Nucleus accumbens (tissue), 56 donors: ENCODE measurements at places on chromosomes 13 and 19.

DNA sequence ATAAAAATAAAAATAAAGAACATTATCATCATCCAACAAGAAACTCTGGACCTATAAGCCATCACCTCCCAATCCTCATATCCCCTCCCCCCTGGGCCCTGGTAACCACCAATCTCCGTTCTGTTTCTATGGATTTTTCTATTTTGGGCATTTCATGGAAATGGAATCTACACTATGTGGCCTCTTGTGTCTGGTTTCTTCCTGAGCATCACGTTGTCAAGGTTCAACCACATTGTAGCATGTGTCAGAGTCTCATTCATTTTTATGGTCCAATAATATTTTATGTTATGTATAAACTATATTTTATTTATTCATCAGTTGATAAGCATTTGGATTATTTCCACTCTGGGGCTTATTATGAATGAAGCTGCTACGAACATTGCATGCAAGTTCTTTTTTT is 26.9 kb downstream of the SULT2B1 start:
- DNase-seq, result no peak

DNA sequence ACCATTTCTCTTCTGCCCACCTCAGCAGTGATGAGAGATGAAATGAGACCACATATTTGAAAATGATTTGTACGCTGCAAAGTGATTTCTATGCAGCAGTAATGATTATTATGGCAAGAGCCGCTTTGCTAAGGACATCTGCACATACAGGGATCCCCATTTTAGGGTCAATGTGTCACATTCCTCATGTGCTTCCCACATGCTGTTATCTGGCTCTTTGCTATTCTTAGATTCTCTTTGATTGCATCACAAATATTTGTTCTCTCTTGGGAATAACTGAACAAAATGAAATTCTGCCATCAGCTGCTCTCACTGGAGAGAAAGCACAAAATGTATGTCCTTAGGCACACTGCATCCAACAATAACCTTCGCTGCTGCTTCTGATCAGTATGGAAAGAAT is 209.5 kb upstream of the IPO5 start:
- DNase-seq, result no peak

- DNase-seq, result no peak
Observed at GRCh38 chr13:44040818-44041100, 161.1 kb downstream of the LACC1 start.

DNA sequence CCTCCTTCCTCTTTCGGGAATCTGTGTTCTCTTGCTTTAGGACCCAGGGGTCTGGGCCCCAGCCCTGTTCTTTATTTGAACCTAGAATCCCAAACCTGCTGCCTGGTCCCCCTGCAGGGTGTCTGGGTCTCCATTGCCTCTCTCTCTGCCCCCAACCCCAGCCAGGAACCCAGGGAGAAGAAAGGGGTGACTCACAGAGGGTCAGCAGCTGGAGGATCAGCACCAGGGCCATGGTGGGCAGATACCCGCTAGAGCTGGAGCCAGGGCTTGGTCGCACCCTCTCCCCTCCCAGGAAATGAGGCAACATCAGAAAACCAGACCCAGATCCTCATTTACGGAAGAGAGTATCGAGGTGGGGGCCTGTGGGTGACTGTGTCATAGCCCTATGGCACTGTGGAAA is at the start of gene OSCAR:
Gene OSCAR, minus strand, starts transcription at position 243 of the 400 bp plus-strand sequence. Its CDS starts 11 bp downstream, at position 232.
- DNase-seq, result no peak

DNA sequence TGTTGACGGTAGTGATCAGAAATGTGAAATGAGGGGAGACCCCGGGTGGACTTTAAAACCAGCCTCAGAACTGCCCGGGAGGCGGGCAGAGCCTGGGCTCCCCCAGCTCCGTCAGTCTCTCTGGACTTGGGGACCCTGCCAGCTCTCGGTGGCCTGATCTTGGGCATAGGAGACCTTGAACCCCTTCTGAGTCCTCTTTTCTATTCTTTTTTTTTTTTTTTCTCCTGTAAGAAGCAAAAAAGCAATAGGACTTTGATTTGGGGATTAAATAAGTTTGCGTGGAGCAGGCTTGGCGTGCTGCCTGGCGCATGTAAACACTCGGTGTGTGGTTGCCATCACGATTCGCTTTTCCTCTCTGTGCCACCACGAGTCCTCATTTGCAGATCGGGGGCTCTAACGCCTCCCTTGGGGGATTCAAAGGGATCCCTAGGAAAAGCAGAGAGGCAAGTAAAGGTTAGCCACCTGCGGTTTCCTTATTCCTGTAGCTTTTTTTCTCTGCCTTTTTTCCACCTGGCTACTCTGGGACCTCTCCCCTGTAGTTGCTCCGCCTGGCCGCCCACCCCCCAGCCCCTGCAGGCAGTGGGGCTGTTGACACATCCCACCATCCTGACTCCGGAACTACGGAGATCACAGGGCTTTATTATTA is 1.3 kb downstream of the SAFB start:
- DNase-seq, result no peak

GRCh38 chr19:3494051-3494450 is 6.4 kb downstream of the DOHH start:
- DNase-seq, result peak; percentile 95

DNA sequence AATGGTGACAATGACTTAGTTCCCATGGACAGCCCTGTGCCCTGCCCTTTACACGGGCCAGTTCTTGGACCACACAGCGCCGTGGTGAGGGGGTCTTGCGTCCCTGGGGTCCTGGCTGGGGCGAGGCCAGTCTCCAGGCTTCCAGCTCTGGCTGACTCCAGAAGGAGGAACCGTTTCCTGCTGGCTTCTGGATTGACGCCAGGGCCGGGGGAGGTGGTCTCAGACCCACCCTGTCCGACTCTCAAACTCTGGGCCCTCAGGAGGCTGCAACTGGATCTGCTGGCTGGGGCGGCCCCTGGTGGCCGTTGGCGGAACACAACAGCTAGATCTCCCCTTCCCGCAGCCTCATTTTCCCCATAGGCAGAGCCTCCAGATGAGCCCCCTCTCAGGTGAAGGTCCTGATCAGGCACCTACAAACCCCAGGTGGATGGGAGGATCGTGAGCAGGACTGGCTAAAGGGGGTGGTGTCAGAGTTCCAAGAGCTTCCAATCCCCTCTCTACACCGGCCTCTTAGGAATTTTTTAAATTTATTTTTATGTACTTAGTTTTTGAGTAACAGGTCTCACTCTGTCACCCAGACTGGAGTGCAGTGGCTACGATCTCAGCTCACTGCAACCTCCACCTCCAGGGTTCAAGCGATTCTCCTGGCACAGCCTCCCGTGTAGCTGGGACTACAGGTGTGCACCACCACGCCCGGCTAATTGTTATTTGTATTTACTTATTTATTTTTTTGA is 8.0 kb downstream of the CCDC194 start:
- DNase-seq, result no peak

- DNase-seq, result no peak
Observed at GRCh38 chr13:94390881-94391280, 88.6 kb downstream of the DCT start.
